ENCODE measurements at places on chromosomes 16 and 17. TPM values are rescaled to one million over a fixed set of nuclear protein-coding genes. Genes with fewer than 3 reads are reported as not detected.

The GUCY2D gene
- total RNA-seq = not detected

The HSD11B2 gene
- not detected for total RNA-seq

The SUZ12 gene
- total RNA-seq = 12.6 TPM

The PLA2G10 gene
- not detected for total RNA-seq

The PROCA1 gene
- total RNA-seq = 0.90 TPM

The ACSM5 gene
- total RNA-seq = not detected

The SULT1A1 gene
- total RNA-seq = 5.0 TPM

The GINS2 gene
- total RNA-seq = 3.2 TPM

The TPPP3 gene
- 1.5 TPM for total RNA-seq

Data from smooth muscle cell of the coronary artery (primary cell).